ENCODE measurements at places on chromosomes 6 and 20. TPM values are rescaled to one million over a fixed set of nuclear protein-coding genes. Genes with fewer than 3 reads are reported as not detected.

DNA sequence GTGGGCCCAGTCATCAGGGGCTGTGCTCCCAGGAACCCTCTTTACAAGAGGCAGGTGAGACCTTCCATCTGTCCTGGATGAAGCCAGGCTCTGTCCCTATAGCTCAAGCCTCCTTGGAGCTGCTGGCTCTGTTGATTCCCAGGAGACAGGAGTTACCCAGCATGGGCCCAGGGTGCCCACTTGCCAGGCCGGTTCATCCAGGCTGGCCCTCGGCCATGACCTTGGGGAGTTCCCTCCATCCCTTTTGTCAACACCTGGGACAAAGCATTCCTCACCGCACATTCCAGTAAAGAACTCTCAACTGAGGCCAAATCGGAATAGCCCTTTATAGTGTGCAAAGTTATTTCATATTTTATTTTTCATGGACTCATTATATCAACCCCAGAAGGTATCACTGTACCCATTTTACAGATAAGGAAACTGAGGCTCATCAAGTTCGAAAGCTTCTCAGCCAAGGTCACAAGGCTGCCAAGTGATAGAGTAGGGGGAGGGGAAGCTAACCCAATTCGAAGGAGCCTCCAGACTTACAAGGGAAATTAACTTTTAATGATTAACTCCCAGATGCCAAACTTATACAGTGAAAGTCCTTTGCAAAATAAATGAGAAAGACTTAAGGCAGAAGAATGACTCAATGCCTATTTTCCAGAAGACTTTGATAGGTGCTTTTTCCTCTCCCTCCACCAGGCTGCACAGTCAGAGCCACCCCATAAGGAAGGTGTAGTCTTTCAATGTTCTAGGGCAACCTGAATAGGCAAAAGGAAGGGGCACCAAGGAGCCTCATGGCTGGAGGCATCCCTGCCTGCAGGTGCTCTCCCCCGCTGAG lies 18.5 kb downstream of the SDC4 start:
- DNase-seq: no peak

- DNase-seq: no peak
Measured at GRCh38 chr6:28258877-28259777, at the start of gene NKAPL. NKAPL (plus strand) TSS chr6:28259297; CDS start chr6:28259372, 75 bp downstream.

- DNase-seq: peak; percentile 25
Measured at GRCh38 chr6:73006146-73006545, 219.2 kb downstream of the KHDC1L start.

DNA sequence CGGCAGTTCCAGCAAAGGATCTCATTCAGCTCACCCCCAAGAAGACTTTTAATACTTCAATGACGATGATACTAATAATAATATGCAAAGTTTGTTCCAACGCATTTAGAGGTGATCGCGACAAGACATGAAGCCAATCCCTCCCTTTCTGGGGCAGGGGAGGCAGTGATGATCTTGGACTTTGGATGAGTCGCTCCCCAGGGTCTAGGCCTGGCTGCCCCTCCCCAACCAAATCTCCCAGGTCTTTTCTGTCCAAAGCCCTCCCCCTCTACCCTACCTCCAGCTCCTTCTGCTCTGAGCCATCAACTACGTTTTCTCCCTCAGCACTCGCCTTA lies 33.9 kb downstream of the HLA-A start:
- no peak for DNase-seq

DNA sequence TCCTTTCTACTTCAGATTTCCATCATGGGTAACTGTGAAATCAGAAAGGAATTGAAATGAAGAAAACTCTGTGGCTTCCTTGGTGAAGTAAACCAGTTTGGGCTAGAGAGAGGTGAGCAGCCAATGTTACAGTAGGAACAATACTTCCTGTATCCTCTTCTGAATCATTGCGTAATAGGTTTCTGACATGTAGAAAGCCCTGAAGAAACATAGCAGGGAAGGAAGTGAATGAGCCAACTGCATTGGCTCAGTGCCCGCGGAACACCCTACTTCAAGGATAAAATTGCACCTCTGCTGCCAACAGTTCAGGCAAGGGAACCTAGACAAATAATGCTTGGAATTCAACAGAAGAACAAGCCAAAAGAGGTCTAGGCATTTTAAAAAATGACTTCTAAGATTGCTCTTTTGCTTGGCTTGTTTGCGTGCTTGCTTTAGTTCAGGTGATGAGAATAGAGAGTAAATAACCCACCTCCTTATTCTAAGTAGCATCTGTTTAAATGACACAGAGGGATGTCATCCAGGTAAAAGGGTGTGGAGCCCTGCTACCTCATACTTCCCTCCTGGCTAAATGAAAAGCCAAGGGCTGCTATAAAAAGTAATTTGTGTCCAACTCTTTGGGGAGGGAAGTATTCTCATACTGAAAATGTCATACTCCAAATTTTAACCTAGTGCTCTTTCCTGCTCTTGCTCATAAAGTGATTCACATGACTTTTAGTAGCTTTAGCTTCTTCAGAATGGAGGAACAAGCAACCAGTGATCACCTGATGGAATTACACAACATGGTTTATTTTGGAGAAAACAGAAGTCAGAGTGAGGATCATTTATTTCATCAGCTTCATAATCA lies 30.0 kb upstream of the AKIRIN2 start:
- DNase-seq: peak; percentile 93

DNA sequence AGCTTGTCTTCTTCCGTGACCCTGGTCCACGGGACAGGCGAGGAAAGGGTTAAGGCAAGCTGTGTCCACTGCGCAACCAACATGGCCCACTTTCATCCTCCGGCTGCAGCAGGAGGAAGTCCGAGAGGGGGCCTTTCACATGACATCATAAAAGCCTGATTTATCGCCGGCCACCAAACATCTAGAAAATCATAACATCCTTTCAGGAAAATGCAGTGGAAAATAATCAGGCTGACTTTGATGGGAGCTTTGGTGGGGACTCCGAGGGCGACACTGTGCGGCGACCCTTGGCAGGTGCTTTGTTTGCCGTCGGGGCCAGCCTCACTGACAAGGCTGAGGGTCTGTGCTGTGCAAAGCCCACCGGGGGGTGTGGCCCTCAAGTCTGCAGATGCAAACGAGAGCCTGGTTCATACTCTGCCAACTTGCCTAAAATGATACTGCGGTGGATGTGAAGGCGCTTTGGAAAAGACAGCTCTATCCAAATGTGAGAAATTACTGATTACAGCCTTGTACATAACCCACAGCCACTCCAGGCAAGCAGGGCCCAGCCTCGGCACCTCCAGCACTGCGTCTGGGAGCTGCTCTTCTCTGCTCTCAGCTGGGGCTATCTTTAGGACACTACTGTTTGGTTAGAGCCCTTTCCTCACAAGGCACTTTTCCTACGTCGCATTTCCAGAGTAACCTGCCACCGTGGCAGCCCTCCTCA lies 25.7 kb downstream of the FOXC1 start:
- no peak for DNase-seq

GRCh38 chr6:16700202-16700915 lies 60.9 kb downstream of the ATXN1 start:
- no peak for DNase-seq

- DNase-seq: no peak
Measured at GRCh38 chr6:118758946-118759345, 107.6 kb upstream of the CEP85L start.

DNA sequence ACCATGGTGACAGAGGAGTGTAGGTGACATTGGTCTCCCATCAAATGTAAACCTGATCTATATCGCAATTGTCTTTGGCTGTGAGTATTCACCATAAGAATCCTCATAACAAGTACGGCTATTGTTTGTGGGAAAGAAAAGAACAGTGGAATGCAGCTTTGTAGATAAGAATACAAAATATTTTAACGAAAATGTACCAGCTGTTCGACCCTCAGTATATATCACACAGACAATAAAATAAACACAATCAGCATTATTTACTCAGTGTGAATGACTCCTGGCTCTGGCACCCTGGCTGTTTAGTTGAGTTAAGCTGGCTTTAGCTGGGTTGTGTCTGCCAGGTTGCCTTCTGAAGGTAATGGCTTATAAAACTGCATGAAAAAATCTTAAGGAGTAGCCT lies 43.4 kb downstream of the SNRNP48 start:
- DNase-seq: no peak

DNA sequence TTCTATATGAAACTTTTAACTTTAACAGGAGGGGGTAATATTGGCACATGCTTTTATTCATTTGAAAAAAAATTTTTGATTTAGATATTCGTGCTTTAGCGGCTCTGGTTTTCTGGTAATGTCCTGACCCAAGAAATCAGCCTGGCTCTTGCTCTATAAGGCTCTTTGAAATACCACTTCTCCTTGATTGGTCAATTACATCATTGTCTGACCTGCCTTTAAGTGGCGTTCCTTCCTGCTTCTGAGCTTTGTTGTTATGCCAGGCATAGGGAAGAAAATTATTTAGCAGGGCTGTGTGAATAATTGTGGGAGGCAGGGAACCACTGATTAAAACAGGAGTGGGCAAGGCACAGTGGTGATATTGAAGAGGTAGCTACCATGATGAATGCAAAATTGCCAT lies 3.9 kb downstream of the RNF144B start:
- no peak for DNase-seq

GRCh38 chr6:146946559-146946958 lies 257.7 kb upstream of the STXBP5 start:
- DNase-seq: no peak

DNA sequence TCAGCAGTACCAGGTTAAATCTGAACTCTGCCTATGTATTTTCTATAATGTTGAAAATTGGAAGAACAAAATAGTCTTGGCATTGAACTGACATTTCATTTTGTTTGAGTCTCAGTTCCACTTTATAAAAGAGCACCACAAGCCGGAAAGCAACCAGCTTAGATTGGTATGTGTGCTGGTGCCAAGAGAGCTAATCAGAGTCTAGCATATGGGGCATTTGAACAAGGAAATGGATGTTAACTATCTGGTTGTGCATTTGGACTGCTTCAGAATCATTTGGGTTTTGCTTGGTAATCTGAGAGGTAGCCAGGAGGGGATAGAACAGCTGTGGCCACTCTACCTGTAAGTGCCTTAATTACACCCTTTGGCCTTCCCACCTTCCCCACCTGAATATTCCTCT lies 184.8 kb downstream of the GRIK2 start:
- DNase-seq: no peak

GRCh38 chr6:48894469-48894868 lies 568.6 kb downstream of the MMUT start:
- DNase-seq: no peak

GRCh38 chr6:109770779-109771178 lies 79.7 kb downstream of the FIG4 start:
- DNase-seq: no peak

The PBOV1 gene
- not detected for total RNA-seq

The LPIN3 gene
- total RNA-seq: 15.3 TPM

The ULBP1 gene
- 0.13 TPM for total RNA-seq

The RNF114 gene
- total RNA-seq: 98.2 TPM

Data from LHCN-M2 (cell line).